ENCODE measurements at places on chromosomes 11 and 22. TPM values are rescaled to one million over a fixed set of nuclear protein-coding genes. Genes with fewer than 3 reads are reported as not detected.

GRCh38 chr22:35314161-35314942 lies 14.7 kb downstream of the TOM1 start:
- no peaks in the 10 kb centered on the region for H3K27me3 ChIP-seq
- H3K4me1 ChIP-seq: peaks cover 4% of the 10 kb centered on the region
- no peak overlapping the region for H3K27ac ChIP-seq
- H3K4me3 ChIP-seq: no peak overlapping the region
- DNase-seq: no peak

DNA sequence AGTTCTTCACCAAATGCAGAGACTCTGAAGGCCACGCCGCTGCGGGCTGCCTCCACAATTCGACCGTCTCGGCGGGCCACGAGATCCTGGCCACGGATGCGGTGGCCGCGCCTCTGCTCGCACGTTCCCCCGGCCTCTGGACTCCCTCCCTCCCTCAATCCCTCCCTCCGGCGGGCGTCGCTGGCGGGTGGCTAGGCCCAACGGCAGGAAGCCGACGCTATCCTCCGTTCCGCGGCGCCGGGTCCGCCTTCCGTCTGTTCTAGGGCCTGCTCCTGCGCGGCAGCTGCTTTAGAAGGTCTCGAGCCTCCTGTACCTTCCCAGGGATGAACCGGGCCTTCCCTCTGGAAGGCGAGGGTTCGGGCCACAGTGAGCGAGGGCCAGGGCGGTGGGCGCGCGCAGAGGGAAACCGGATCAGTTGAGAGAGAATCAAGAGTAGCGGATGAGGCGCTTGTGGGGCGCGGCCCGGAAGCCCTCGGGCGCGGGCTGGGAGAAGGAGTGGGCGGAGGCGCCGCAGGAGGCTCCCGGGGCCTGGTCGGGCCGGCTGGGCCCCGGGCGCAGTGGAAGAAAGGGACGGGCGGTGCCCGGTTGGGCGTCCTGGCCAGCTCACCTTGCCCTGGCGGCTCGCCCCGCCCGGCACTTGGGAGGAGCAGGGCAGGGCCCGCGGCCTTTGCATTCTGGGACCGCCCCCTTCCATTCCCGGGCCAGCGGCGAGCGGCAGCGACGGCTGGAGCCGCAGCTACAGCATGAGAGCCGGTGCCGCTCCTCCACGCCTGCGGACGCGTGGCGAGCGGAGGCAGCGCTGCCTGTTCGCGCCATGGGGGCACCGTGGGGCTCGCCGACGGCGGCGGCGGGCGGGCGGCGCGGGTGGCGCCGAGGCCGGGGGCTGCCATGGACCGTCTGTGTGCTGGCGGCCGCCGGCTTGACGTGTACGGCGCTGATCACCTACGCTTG lies at the start of gene FUT4:
TSS of gene FUT4 (plus strand) at position 227 of the 951 bp plus-strand sequence. CDS start at position 440, 213 bp downstream.
- H3K4me1 ChIP-seq: peaks cover 10% of the 10 kb centered on the region
- H3K4me3 ChIP-seq: peak within 1 kb of the TSS; percentile 66
- H3K27me3 ChIP-seq: no peaks in the 10 kb centered on the region

DNA sequence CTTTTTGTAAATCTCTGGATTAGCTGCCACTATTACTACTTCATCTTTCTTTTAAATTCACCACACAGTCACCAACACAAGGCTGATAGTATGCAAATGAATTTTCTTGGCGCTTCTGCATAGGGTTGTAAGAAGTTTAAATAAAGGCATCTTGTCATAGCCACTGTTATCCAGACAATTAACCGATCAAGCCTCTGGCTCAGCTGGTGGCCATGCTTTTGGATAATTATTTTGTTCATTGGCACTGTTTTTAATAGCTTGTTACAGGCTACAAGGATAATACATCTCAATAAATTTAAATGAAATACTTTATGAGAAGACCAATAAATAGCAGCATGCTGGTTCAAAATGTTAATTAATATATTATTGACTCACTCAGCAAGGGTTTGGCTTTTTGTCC lies 1261.0 kb downstream of the FAM181B start:
- no peaks in the 10 kb centered on the region for H3K36me3 ChIP-seq
- DNase-seq: no peak
- H3K4me1 ChIP-seq: no peaks in the 10 kb centered on the region
- H3K4me3 ChIP-seq: no peak overlapping the region

DNA sequence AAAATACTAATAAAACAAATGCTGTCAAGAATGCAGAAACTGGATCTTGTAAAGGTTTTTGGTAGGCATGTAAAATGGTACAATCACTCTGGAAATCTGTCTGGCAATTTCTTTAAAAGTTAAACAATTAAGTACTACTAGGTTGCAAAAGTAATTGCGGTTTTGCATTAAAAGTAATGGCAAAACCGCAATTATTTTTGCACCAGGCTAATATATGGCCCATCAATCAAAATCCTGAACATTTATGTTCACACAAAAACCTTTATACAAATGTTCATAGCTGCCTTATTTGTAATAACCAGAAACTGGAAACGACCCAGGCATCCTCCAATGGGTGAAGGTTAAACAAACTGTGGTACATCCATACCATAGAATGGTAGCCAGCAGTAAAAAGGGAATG lies 24.6 kb upstream of the ZDHHC13 start:
- no peaks in the 10 kb centered on the region for H3K4me1 ChIP-seq
- no peak overlapping the region for H3K27ac ChIP-seq
- H3K27me3 ChIP-seq: no peaks in the 10 kb centered on the region
- DNase-seq: no peak

GRCh38 chr11:2644844-2645778 lies 54.7 kb downstream of the KCNQ1OT1 start:
- no peak overlapping the region for H3K4me3 ChIP-seq
- no peaks in the 10 kb centered on the region for H3K36me3 ChIP-seq
- H3K27ac ChIP-seq: no peak overlapping the region
- H3K27me3 ChIP-seq: no peaks in the 10 kb centered on the region
- H3K4me1 ChIP-seq: no peaks in the 10 kb centered on the region

DNA sequence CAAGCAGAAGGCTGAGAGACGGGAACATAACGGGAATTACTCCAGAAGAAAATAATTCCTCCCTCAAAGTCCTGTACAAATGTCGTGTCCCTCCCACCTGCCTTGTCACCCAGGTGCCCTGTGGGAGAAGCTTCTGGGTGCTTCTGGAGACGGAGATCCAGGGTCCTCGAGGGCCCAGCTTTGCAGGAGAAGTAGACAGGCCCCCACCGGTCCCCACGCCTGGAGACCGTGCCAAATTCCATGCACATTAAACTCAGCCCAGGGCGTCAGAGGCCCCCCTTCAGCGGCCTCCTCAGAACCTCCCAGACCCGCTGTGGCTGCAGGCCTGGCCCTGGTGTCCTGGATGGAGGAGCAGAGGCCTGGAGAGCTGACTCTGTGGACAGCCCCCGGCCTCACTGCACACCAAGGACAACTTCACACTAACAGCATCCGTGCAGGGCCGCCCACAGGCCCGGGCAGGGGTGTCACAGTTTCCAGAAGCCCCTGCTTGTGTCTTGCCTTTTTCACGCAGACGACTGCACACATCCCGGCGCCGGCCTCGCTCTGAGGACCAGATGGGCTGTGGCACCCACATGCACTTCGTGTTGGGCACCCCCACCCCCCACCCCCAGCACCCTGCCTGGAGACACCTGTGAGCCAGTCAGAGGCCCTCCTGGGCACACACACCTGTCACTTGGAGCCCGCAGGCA lies 734.3 kb downstream of the BRD1 start:
- H3K27me3 ChIP-seq: no peaks in the 10 kb centered on the region
- DNase-seq: no peak

DNA sequence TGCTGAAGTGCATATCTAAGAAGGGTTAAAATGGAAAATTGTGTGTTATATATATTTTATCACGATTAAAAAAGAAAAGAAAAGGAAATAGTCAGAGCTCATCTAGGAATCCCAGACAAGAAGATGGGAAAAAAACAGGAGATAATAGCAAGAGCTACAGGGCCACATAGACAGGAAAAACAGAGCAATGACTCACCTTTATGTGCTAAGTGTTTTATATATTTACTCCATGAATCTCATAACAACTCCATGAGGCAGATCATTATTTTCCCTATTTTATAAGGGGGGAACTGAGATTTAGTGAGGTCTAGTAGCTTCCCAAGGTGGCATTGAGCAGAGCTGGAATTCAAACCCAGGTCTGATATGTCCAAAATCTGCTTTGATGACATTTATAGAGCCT lies 18.1 kb upstream of the ELF5 start:
- H3K4me1 ChIP-seq: no peaks in the 10 kb centered on the region
- no peak overlapping the region for H3K4me3 ChIP-seq
- no peaks in the 10 kb centered on the region for H3K36me3 ChIP-seq
- no peak for DNase-seq
- no peak overlapping the region for H3K27ac ChIP-seq

Gene C11orf16
- not detected for total RNA-seq

Gene APOBEC3B
- not detected for total RNA-seq

Gene MMP11
- 84.2 TPM for total RNA-seq

Gene CTSW
- not detected for total RNA-seq

Gene OLFML1
- total RNA-seq: not detected

Gene MFNG
- total RNA-seq: 105 TPM
